Activated CD4-positive, alpha-beta T cell treated with anti-CD3 and anti-CD28 coated beads, Interleukin-2, amount 50 U/mL, for 48 hours (primary cell): ENCODE measurements at places on chromosomes 11 and 22.

DNA sequence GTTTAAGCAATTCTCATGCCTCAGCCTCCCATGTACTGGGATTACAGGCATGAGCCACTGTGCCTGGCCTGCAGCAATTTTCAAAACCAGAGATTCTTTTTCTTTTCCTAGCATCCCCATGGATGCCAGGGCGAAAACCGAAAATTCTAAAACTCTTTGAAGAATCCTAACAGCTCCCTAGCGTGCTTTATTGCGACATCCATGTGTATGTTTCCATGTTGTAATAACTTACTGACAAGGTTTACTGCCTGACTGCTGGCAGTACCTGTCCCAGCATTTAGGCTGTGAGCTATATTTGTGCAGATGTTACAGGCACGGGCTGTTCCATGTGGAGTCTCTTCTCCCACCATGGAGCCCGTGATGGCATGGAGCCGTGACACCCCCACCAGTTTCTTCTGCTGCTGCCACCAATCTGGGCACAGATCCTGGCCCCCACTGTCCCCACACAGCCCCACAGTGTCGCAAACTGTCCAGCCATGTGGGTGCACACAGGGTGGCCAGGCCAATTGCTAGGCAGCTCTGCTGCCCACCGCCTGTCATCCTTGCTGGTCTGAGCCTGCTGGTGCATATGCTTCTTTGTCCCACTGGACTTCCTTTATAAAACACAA lies 7.1 kb upstream of the TAB1 start:
- DNase-seq: no peak

- no peak for DNase-seq
Measured at GRCh38 chr22:36301851-36302250, 48.9 kb downstream of the APOL1 start.

- peak; percentile 29 for DNase-seq
Measured at GRCh38 chr11:6418557-6419008, 311 bp downstream of the APBB1 start.

GRCh38 chr11:1753929-1754305 lies 3.5 kb upstream of the IFITM10 start:
- DNase-seq: no peak

GRCh38 chr11:61392981-61393595 lies 701 bp downstream of the TMEM216 start:
- DNase-seq: peak; percentile 20

DNA sequence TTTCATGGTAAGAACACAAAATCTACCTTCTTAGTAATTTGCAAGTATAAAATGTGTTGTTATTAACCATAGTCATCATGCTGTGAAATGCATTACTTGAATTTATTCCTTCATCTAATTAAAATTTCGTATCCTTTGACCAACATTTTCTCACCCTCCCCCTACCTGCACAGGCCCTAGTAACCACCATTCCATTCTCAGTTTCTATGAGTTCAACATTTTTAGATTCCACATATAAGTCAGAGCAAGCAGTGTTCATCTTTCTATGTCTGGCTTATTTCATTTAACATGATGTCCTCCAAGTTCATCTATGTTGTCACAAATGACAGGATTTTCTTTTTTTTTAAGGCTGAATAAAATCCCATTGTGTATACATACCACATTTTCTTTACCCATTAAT lies 43.5 kb upstream of the CCDC179 start:
- no peak for DNase-seq

- DNase-seq: no peak
Measured at GRCh38 chr11:41461057-41461681, 1.7 kb upstream of the LRRC4C start.

GRCh38 chr22:23591201-23591791 lies 11.2 kb upstream of the IGLL1 start:
- DNase-seq: peak; percentile 69

DNA sequence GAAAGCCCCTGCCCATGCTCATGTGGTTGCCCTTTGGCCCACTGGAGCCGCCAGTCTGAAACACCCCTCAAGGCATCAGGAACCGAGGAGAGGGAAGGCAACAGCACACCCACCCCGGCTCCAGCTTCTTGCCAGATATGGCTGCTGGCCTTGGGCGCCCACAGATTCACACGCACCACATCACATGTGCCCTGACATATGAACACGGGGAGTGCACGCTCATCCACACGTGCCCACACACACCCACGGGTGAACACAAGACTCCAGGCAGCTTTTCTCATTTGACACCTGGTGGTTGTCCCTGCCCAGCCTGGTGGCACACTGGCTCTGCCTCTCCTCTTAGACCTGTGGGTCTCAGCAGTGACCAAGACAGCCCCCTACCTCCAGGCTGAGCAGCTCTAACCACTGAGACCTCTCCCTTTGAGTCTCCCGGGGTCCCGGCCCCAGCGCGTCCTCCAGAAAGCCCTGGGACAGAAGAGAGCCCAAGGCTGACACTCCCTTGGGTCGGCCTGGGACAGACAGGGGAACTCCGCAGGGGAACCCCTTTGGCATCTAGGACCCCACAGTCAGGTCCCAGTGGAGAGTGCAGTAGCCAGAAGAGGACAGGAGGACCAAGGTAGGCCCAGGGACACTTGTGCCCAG lies 2.7 kb upstream of the MAPK12 start:
- no peak for DNase-seq

- no peak for DNase-seq
Measured at GRCh38 chr11:130561441-130561881, 113.0 kb downstream of the ADAMTS15 start.

- DNase-seq: no peak
Measured at GRCh38 chr11:32184723-32185376, 94.0 kb downstream of the RCN1 start.

DNA sequence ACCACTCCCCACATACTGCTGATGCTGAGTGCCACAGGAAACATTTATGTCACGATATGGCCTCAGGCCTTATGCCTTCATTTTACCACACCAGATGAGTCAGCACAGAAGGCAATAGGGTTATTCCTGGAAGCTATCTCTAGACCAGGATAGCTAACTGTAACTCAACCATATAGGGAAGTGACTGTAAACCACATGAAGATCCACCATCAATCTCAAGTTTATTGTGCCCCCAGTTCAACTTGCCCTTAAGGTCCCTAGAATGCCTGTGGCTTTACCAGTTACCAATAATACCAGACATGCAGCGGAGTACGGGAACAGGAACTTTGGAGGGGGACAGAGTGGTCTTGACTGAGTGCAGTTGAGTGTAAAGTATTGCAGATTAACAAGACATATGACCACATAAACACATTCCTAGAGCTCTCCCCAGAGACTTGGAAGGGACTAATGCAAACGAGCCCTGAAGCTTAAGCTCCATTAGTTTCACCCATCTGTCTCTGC lies 180.9 kb downstream of the KIF18A start:
- DNase-seq: no peak

GRCh38 chr22:41021061-41021612 lies 70.0 kb downstream of the RBX1 start:
- no peak for DNase-seq

- no peak for DNase-seq
Measured at GRCh38 chr11:47495011-47495855, 46.3 kb upstream of the RAPSN start.

GRCh38 chr11:120146413-120147093 lies 8.6 kb upstream of the TRIM29 start:
- no peak for DNase-seq

- DNase-seq: no peak
Measured at GRCh38 chr11:33860926-33861325, 30.9 kb downstream of the LMO2 start.

DNA sequence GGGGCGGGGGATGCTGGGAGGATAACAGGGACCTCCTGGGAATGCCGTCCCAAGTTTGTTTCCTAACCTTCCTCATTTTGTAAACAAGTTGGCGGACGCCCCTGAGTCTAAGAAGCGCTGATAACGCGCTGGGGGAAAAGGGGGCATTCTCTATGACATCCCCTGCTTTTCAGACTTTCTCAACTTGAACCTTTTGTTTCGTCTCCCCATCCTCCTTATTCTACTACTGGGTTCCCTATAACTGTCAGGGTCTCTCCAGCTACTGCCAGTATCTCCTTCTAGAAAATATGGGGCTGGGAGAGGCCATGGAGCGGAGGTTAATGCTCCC lies 654 bp downstream of the TMEM86A start:
- DNase-seq: no peak

- DNase-seq: no peak
Measured at GRCh38 chr11:23112987-23113886, 253.0 kb upstream of the CCDC179 start.

DNA sequence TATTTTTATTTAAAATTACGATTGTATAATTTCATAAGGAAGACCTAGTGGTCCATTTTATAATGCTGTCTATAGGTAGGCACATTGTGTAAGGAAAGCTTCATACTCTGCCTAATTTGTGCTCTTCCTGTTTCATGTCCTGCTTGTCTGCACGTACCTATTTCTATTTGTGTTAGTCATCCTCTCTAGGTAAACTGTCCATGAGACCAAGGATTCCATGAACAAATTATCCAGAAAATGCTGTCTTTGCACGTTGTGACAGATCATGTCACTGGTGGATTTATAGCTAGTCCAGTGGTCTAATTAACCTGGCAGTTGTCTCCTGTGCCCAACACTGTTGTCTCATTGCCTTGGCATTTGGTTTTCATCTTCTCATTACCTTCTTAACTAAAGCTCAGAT lies 44.7 kb downstream of the DNAJC24 start:
- DNase-seq: no peak

DNA sequence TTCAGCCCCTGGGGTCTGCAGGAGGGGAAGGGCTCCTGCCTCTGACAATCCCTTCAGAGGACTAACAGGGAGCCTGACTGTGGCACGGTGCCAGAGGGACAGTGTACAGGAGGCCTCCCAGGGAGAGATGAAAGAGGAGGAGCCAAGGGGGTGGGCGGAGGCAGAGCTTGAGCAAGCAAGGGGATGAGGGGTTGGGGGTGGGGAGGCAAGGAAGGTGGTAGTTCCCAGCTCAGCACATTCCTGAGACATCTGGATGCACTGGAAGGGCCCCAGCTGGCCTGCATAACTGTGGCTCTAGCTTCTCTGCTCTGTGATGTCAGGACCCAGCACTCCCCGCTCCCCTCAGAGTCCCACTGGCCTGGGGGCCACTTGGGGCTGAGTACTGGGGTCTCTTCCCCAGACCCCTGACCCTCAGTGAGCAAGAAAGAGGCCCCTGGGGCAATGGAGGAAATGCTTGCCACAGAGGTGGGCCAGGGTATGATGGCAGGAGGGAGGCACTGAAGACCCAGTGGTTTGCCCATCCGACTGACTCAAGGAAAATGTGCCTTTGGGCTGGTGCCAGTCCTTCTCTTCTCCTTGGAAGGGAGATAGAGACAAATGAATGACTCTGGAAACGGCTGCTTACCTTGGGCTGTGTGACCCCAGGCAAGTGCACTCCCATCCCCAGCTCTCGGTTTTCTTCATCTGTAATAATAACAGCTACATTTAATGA lies 13.3 kb downstream of the CREB3L1 start:
- no peak for DNase-seq

DNA sequence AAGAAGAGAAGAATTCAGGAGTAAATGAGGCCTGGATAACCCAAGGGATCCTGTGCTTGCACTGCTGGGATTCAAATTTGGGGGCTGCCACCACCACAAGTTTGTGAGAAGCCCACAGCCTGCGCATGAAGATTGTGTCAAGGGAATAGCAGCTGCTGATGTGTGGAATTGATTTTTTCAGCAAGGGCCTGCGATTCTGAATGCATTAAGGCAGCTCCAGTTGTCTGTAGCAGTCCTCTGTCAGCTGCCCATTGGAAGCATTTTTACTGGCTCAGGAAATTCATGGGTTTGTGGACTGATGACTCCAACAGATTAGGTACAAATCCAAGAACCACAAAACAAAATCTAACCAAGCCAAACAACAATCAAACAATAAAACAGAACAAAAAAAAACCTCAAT lies 14.0 kb downstream of the ARVCF start:
- no peak for DNase-seq

- DNase-seq: no peak
Measured at GRCh38 chr11:79648766-79649520, 208.1 kb upstream of the TENM4 start.

DNA sequence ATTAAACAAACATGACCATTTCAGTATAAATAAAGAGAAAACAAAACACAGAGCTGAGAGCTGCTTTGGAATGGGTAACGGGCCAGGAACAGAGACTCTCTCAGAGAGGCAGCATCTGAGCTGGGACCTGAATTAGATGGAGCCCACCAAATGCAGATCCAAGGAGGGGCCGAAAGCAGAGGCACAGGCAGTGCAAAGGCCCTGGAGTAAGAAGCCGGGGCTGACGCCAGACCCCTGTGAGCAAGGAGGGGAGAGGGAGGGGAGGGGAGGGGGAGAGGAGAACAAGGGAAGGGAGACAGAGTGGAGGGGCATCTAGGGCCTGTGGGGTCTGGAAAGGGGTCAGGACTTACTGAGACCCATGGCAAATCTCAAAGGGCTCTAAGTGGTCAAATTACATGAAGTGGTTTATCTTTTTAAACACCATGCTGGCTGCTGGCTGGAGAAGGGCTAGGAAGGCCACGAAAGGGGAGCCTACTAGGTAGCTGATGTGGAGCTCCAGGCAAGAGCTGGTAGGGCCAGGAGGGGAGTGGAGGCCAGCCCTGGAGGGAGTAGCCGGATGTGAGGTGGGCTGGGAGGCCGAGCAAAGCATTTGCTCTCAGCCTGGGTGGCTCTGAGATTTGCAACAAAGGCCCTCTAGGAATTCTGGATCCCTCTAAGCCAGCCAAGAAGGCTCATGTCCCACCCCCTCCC lies 3.2 kb downstream of the OSBPL5 start:
- no peak for DNase-seq

GRCh38 chr11:95780544-95780943 lies 9.0 kb downstream of the FAM76B start:
- no peak for DNase-seq

DNA sequence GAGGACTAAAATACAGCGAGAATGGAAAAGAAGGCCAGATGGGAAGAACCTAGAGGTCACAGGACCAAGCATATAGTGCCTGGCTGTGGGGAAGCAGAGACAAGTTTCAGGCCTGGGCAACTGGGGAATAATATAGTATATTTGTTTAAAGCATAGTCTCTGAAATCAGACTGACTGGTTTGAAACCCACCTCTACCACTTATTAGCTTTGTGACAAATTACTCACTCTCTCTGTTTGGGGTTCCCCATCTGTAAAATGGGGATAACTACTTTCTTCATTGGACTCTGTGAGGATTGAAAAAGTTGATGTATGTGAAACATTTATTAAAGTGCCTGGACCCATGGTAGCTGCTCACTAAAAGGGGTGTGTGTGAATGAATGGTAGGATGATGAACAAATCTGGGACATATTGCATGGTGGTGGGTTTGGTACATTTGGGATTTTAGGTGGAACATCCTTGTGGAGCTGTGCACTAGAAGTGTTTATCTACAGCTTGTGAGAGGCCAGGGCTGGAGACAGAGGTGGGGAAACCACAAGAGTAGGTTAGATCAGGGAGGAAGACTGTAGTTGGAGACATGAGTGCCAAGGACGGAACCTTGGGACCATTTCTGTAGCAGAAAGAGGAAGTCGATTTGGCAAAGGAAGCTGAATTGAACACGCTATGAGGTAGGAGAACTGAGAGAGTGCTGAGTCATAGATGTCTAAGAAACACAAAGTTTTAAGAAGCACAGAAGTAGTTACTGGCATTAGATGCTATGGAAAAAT lies 52.6 kb downstream of the SWAP70 start:
- no peak for DNase-seq

- no peak for DNase-seq
Measured at GRCh38 chr11:117220999-117221774, 10.7 kb downstream of the PCSK7 start.
